ENCODE measurements at places on chromosomes 7 and 10.

DNA sequence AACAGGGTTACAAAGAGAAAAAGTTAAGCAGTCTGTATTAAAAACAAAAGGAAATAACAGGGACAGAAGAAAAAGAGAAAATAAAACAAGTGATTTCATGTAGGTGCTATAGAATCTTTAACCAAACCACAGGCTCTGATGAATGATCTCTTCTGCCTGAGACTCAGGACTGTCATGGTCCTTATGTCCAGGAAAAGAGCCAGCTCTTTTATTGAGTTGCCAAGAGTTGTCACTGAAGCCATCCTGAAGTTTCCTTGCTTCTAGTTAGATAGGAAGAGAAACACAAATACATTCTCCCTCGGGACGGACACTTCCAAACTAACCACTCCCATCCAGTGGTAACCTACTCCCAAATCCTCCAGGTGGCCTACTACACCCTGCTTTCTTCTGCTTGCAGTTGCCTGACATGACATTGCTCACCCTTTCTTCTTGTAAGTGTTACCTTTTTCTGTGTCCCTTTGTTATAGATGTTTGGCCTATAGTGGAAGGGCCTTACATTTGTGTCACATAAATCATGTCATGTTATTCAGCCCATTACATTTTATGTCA is 346.7 kb downstream of the NRG3 start:
- DNase-seq, result no peak

GRCh38 chr7:155699180-155699579 is 54.7 kb downstream of the RBM33 start:
- no peak for DNase-seq

GRCh38 chr7:150977382-150978125 is 567 bp downstream of the KCNH2 start:
- no peak for DNase-seq

DNA sequence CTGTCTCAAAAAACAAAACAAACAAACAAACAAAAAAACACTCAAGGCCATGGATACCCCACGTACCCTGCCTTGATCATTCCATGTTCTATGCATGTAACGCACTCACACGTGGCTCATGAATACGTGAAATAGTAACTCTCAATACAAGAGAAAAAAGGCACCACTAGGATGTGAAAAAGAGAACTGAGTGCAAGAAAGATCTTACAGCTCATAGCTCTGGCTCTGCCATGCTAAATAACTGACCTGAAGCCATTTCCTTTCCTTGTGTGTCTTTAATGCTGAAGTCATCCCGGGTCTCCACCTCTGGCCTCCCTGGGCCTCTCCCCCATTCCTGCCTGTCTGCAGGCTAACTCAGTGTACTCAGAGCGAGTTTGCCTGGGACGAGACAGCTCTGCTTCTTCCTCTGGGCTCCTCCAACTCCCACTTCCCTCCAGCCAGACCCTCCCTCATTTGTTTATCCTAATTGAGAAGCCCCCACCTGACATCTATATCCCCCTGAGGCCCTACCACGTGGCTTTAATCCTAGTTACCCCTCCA is 117.3 kb downstream of the PRPF18 start:
- no peak for DNase-seq

- DNase-seq, result no peak
Measured at GRCh38 chr7:104656467-104656866, 328.1 kb downstream of the LHFPL3 start.

GRCh38 chr7:2431260-2431867 is 28.0 kb downstream of the CHST12 start:
- DNase-seq, result peak; percentile 59

Measured in activated naive CD8-positive, alpha-beta T cell treated with anti-CD3 and anti-CD28 coated beads, Interleukin-2, amount 50 U/mL, for 24 hours (primary cell).